ENCODE measurements at places on chromosomes 12 and 14. TPM values are rescaled to one million over a fixed set of nuclear protein-coding genes. Genes with fewer than 3 reads are reported as not detected.

TROAP gene
- 1.5 TPM for total RNA-seq

SIX6 gene
- total RNA-seq = not detected

SPTB gene
- under 0.01 TPM for total RNA-seq

CKB gene
- 6.1 TPM for total RNA-seq

ART4 gene
- 80.9 TPM for total RNA-seq

GZMB gene
- total RNA-seq = not detected

FLVCR2 gene
- total RNA-seq = 1.5 TPM

NTN4 gene
- 731 TPM for total RNA-seq

CLEC2A gene
- total RNA-seq = not detected

KRT79 gene
- total RNA-seq = not detected

TUBA1C gene
- total RNA-seq = 102 TPM

LRRC43 gene
- 0.98 TPM for total RNA-seq

LRP1 gene
- 0.52 TPM for total RNA-seq

CLEC4C gene
- not detected for total RNA-seq

CDCA3 gene
- 2.7 TPM for total RNA-seq

HDAC7 gene
- total RNA-seq = 30.4 TPM

NPAS3 gene
- 0.43 TPM for total RNA-seq

SERPINA9 gene
- not detected for total RNA-seq

BICDL1 gene
- total RNA-seq = under 0.01 TPM

DNAAF2 gene
- total RNA-seq = 9.0 TPM

CFAP73 gene
- total RNA-seq = not detected

MTA1 gene
- 26.9 TPM for total RNA-seq

SPX gene
- total RNA-seq = 0.22 TPM

CD69 gene
- total RNA-seq = 0.09 TPM

C12orf56 gene
- not detected for total RNA-seq

PDE3A gene
- 2.8 TPM for total RNA-seq

C14orf180 gene
- total RNA-seq = not detected
